ENCODE measurements at places on chromosomes 7 and 10.

DNA sequence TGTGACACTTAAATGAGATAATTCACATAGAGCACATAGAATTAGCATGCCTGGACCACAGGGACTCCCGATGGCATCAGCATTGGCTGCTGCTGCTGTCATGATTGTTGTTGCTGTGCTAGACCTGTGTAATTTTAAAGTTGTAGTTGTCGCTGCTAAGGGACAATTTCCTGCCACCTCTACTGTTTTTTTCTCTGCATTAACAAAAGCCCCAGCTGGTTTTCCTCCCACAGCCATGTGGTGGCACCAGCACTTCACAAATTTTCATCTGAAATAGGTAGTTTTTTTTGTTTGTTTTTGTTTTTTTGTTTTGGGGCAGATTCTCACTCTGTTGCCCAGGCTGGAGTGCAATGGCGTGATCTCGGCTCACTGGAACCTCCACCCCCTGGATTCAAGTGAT is 25.4 kb upstream of the PRXL2A start:
- no peak for DNase-seq

GRCh38 chr7:40354711-40355110 is 219.9 kb downstream of the SUGCT start:
- DNase-seq = no peak

DNA sequence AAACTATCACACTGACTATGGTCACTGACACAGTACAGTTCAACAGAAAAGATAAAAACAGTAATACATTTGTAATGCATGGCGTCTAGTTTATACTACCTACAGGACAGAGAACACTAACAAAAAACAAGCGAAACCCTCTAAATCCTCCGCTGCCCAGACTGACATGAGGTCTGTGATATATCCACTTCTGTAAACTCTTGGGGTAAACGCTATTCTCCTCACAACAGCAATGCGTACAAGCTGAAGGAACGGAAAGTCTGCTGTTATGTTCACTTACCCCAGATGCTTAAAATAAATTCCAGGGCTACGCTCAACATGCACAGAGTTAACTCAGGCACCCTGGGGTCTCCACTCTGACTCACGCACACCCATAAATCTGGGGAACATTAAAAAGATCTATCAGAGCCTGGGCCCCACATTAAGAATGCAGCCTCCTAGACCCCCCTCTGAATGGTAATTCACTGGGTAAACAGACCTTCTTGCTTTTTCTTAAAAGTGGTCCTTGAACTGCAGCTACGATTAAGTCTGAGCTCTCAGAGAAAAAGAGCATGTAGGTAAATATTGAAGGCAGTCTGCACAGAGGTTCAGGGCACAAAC is 105.6 kb downstream of the CTBP2 start:
- DNase-seq = no peak

DNA sequence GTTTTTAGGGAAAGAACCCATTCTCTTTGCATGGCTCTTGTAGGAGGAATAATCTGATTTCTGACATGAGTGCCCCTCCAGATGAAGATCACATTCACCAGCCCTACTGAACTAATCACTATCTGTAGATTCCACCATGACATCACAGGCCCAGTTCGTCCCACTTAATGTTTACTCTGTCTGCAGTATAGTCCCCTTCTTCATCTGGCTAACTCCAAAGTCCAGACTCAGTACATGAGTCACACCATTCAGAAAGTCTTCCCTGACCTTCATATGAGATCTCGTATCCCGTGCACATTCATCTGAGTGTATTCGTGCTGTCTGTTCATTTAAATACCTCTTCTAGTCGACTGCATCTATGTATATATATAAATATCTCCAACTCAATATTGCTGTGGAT is 366.5 kb upstream of the AKR1E2 start:
- DNase-seq = no peak

- no peak for DNase-seq
Observed at GRCh38 chr10:47183704-47184041, 116.3 kb upstream of the GDF10 start.

DNA sequence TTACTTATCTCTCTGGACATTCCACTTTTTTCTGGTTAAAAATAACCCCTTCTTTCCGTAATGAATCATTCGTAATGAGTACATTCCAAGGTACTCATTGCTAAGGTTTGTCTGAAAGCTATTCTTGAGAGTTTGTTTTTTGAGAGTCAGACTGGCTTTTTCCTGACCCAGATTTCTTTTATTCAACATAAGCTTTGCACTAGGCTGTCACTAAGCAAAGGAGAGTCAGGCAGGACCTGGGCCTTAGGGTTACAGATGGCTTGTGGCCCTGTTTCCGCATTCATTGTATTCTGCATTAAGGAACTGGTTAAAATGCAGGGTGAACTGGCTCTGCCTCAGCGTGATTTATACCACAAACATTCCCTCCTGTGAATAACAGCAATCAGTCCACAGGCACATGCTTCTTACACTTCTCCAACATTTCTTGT is 84.1 kb downstream of the POM121L12 start:
- no peak for DNase-seq

- no peak for DNase-seq
Observed at GRCh38 chr7:97401398-97401797, 283.9 kb downstream of the SDHAF3 start.

GRCh38 chr10:23310404-23310803 is 34.2 kb downstream of the C10orf67 start:
- DNase-seq = no peak

DNA sequence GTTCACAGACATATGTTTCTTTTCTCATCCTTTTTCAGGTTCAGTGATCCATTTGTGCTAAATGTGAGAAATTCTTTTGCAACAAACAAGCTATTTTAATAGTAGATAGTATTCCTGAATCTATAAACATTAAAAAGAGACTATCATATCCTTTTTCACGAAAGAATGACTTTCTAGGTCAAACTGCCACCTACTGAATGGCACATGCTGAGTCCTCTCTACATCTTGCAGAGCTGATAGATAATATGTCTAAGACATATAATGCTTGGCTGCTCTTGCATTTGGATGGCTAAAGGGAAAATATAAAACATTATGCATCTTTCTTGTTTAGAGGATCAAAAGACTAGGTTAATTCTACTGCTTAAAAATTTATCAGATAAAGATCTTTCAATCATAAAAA is 114.1 kb upstream of the SLC26A5 start:
- no peak for DNase-seq

GRCh38 chr7:22584179-22584578 is 84.2 kb upstream of the STEAP1B start:
- DNase-seq = no peak

DNA sequence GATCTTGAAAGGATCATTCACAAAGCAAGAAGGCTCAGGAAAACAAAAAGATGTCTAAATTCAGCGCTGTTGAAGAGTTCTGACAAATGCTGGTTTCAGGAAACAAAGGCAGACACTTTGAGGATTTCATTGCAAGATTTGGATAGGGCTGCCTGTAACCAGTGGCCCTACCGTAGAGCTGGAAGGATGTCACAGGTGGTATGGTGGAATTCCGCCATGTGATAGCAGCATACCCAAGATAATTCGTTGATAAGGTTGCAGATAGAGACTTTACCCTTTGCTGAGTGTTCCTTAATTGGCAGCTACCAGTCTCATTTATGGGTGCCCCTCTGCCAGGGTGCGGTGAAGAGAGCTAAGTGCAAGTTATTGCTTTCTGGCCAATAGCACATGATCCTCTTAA is 100.1 kb downstream of the WDR11 start:
- DNase-seq = no peak

DNA sequence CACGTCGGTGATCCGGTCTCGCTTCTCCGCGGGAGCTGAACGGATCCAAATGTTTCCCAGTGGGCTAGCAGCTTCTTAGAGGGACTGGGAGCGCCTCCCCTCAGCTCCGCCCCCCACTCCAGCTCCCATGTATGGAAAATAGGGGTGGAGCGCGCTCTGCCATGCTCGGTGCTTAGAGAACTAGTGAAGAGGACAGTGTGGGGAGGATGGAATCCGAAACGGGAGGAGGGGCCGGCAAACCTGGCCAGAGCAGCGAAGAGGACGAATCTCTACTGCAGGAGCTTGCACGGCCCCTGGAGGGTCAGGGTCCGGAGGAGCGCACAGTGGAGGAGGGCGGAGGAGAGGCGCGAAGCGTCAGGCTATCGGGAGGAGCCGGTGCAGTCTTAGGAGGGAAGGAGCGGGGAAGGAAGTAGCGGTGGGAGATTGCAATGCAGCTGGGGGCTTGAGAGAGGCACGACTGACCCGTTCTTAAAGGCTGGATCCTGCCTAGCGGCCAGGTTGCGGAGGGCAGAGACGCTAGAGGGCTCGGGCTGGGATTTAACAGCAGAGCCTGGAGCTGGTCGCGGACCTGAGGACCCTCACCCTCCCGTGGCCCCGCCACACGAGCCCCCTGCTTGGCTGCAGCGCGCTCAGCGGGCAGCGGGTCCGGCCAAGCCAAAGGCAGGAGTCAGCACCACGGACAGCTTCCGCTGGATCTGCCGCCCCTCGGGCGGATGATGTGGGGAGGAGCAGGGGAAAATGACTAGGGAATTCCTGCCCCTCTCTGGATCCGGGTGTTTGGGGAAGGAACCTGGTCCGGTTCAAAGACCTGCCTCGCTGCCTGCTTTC is at the start of gene PRLHR:
Gene PRLHR, minus strand, starts transcription at position 51 of the 828 bp plus-strand sequence. CDS start 404 bp downstream, outside the sequence.
- no peak for DNase-seq

GRCh38 chr7:82164813-82165212 is 278.8 kb downstream of the CACNA2D1 start:
- DNase-seq = no peak

DNA sequence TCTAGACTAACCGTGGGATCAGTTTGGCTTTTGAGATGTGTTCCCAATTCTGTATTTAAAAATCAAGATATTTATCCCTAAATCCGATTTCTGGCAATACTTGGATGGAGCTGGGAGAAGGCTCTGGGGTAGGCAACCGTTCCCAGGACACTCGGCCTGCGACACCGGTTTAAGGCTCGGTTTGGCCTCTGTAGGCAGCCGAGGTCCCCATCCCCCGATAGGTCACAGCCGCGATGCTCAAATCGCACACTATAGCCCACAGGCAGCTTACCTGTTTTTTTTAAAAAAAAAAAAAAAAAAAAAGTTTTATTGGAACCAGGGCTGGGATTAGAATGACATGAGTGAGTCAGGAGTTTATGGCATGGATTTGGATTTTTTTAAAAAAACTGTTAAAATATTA is 729 bp upstream of the TAF3 start:
- DNase-seq = no peak

- no peak for DNase-seq
Observed at GRCh38 chr10:13225601-13226000, 8.6 kb downstream of the UCMA start.

GRCh38 chr7:44318332-44318731 is 7.1 kb downstream of the CAMK2B start:
- DNase-seq = no peak

GRCh38 chr7:134926396-134926795 is 59.9 kb upstream of the AGBL3 start:
- DNase-seq = no peak

DNA sequence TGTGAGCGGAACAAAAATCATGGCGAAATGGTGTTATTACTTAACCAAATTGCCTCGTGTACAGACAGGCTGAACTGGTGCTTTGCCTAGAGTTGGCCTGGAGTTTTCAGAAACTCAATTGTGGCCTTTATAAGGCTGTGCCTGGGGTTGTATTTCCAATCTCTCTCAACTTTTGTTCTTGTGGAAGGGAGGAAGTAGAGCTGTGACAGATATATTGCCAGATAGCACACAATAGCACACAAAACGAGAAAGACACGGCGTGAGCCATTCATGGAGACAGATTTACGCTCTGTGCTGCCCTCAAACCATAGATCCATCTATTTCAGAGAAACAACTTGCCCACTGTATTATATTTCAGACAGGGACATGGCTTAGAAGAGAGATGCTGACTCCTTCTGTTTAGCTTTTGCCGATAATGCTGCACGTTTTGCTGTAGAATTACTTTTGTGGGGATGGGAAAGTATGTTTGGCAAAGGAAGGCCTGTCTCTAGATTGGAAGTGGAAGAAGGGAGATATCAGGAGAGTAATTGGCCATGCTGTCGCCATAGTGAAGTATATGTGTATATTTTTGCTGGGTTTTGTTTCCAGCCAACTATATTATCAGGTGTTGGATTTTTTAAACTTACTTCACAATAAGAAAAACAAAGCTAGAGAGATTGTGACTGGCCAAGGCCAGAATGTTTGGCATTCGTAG is 80.4 kb downstream of the AUTS2 start:
- DNase-seq = no peak

DNA sequence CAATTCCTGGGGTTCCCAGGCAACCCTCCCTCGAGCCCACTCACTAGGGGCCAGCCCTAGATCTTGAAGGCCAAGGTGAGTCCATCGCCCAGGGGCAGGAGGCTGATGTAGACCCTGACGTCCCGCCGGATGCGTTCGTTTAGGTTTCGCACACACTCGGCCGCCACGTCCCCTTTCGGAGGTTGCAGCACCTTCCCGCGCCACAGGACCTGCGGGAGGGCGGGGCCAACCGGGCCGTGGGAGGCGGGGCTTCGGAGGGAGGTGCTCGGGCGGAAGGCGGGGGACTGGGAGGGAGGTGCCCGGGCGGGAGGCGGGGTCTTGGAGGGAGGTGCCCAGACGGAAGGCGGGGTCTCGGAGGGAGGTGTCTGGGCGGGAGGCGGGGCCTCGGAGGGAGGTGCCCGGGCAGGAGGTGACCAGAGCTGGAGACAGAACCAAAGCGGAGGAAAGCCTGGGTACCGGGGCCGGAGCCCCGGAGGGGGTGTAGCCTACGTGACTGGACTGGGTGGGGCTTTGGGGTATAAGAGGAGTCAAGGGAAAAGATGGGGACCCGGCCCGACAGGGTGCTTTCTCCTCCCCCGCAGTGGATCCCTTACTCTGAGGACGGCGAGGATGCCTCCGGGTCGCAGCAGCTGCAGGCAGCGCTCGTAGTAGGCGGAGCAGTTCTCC is 1.6 kb downstream of the COMTD1 start:
- peak; percentile 94 for DNase-seq

DNA sequence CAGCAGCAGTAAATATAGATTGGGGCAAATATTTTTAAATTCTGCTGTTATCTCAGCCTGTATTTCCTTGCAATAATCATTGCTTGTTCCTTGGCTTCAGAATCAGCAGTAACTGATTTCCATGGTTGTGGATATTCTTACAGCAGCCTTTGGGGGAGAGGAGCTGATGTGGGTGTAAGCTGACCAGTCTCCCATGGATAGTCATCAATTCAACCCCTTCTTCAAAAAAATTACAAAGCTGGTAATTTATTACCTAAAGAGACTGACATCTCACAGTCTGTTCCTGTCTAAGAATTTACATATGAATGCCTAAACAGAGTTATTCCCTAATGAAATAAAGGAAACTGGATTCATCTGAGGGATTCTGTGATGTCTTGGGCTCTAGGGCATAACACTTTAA is 103.1 kb upstream of the CABCOCO1 start:
- DNase-seq = no peak

DNA sequence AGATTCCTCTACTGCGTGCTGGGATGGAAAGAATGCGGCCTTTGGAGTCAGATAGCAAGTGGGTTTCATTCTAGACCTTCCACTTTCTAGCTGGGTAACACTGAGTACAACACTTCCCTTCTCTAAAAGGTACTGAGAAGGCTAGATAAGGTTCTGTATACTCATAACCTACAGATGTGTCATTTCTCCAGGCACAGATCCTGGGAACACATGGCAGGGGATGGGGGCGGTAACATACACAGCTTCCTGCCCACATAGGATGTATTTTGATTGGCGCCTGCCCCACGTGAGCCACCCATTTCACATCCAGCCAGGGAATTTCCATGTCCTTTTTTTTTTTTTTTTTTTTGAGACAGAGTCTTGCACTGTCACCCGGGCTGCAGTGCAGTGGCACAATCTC is 31.8 kb downstream of the KLRG2 start:
- no peak for DNase-seq

GRCh38 chr7:47819607-47819920 is 128.7 kb downstream of the PKD1L1 start:
- no peak for DNase-seq

Data from activated naive CD4-positive, alpha-beta T cell (primary cell).